Activated T-helper 1 cell treated with anti-CD3 and anti-CD28 coated beads, Interleukin-12 subunit alpha, Interleukin-12 subunit beta, Interleukin-2, Interleukin-4 antibody, amounts not matched to agents 30 ng/mL and 10 ng/mL and 1 ng/mL, durations not matched to agents 14 hours and 24 hours and 36 hours (primary cell): ENCODE measurements at places on chromosomes 6 and 20. TPM values are rescaled to one million over a fixed set of nuclear protein-coding genes. Genes with fewer than 3 reads are reported as not detected.

Gene BTN1A1
- total RNA-seq = not detected in 2 replicates

Gene HLA-DQA1
- total RNA-seq = 12.5 and 13.3 TPM in 2 replicates

Gene TMEM63B
- 17.0 and 20.7 TPM in 2 replicates for total RNA-seq

Gene ASIP
- not detected in 2 replicates for total RNA-seq

Gene PSMB9
- total RNA-seq = 249 and 253 TPM in 2 replicates
